CD14-positive monocyte (primary cell): ENCODE measurements at places on chromosomes 16 and 17. TPM values are rescaled to one million over a fixed set of nuclear protein-coding genes. Genes with fewer than 3 reads are reported as not detected.

The SOX8 gene
- polyA plus RNA-seq: not detected

DNA sequence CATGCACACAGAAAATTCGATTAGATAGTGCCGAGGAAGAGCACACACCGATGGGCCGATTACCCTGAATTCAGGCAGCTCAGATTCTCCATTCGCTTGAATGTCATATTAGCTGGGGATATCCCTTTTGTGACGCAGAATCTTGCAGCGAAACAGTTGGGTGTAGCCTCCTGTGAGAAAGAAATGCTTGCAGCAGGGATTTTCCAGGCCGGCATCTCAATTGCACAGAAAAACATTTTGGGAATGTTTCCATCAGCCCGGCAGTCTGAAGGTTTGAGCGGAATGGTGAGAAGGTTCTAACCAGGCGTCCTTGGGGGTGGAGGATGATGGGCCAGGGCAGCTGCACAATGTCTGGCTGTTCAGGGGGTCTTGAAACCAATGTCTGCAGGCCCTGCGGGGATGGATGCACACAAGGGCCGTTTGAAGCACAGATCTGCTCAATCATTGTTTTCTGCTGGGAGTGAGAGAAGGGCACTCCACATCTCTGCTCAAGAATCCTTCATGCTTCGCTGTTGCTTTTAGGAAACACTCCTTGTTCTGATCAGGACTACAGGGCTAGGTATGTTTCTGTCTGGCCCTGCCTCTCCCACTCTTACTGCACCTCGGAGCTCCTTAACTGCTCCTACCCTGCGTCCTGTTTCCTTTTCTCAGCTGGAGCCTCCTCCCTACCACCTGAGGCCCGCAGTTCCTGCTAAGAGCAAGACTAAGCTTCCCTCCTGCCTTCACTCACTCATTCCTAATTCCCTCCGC is 94.6 kb downstream of the CMIP start:
- H3K36me3 ChIP-seq: peaks cover 6% of the 10 kb centered on the region
- no peak overlapping the region for H3K4me3 ChIP-seq
- DNase-seq: no peak
- H3K27ac ChIP-seq: no peak overlapping the region
- peaks cover 21% of the 10 kb centered on the region for H3K4me1 ChIP-seq

DNA sequence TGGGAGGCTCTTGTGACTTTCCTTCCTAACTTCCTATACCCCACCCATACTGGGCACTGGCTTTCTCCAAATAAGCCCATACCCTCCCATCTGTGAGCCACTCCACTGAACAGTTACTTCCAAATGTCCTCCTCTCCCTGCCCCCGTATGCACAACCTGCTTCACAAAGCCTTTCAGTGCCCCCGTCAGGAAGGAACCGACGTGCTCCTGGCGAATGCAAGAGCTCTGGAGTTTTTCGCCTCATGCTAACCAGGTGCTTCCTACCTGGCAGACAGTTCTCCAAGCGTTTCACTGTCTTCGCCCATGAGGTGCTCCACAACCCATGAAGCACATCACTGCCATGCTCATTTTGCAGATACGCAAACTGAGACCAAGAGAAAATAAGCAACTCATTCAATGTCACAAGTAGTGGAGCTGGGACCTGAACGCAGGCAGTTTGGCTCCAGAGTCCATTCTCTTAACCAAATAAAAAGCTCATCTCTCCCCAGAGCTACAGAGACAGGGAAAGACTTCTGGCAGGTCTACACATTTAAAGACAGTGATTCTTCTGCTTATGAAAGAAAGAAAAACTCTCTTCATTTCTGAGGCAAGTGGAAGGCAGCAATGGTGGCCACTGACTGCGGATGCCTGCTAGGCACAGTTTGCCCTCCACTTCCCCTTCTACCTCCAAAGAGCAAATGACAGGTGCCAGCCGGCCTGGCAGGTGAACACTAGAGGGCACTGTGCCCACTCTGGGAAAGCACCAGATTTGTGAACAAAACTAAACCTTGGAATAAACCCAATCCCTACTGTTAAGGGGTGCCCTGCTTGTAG is 23.8 kb downstream of the SPHK1 start:
- H3K4me1 ChIP-seq: peaks cover 22% of the 10 kb centered on the region
- H3K27me3 ChIP-seq: no peaks in the 10 kb centered on the region
- peak; percentile 50 for DNase-seq
- no peak overlapping the region for H3K27ac ChIP-seq

DNA sequence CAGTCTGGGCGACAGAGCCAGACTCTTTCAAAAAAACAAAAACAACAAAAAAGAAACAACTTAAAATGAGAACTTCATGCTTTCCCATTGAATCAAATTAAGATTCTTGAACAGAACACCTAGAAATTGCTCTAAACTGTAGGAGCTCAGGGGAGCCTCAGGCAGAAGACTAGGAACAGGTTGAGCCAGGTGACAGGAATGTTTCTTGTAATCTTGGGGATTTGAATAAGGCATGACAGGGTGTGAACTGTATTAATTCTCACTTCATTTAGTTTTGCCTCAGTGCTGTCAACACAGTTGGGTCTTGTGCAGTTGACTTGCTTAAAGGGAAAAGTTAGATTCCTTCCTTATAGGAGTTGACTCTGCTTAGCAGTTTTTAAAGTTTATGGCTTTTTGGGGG is 27.8 kb downstream of the SOCS7 start:
- H3K27me3 ChIP-seq: no peaks in the 10 kb centered on the region
- H3K4me1 ChIP-seq: no peaks in the 10 kb centered on the region
- DNase-seq: no peak
- peaks cover 21% of the 10 kb centered on the region for H3K36me3 ChIP-seq

GRCh38 chr17:72517413-72518158 is 396.8 kb downstream of the SOX9 start:
- H3K4me1 ChIP-seq: no peaks in the 10 kb centered on the region
- peaks cover 9% of the 10 kb centered on the region for H3K27me3 ChIP-seq
- H3K4me3 ChIP-seq: no peak overlapping the region
- no peaks in the 10 kb centered on the region for H3K36me3 ChIP-seq
- H3K27ac ChIP-seq: no peak overlapping the region
